ENCODE measurements at places on chromosomes 5 and 9.

DNA sequence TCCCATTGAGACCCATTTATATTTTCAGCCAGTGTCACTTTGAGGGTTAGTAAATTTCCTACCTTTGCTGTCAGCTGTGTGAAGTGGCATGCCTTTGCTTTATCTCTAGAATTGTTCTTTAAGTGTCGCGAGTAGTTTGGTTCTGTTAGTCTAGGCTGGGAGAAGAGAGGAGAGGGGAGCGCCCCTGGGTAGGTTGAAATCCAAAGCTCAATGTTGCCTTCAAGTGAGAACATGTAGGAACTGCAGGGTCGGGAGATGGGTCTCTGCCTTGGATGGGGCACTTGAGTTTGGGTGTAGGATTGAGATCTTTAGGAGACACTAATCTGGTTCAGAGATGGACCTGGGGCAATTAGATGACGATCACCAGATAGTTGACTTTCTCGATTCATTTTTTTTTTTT lies 46.3 kb downstream of the STC2 start:
- DNase-seq = peak; percentile 76

DNA sequence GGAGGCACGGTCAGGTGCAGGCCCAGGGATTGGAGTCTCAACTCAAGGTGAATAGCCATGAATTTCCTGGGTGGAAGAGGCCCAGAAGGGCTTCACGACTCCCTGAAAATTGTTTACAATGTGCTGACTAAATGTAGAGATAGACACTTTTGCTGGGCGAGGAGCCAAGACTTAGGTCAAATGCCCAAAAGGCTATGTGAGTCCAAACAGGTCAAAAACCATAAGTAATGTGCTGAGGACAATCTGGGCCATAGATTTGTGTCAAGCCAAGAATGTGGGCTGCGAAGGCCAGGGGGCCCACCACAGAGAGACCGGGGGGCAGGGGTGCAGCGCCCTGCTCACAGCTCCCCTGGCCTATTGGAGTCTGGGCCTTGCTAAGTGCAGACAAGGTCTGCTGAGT lies 197.8 kb downstream of the HSPA4 start:
- no peak for DNase-seq

DNA sequence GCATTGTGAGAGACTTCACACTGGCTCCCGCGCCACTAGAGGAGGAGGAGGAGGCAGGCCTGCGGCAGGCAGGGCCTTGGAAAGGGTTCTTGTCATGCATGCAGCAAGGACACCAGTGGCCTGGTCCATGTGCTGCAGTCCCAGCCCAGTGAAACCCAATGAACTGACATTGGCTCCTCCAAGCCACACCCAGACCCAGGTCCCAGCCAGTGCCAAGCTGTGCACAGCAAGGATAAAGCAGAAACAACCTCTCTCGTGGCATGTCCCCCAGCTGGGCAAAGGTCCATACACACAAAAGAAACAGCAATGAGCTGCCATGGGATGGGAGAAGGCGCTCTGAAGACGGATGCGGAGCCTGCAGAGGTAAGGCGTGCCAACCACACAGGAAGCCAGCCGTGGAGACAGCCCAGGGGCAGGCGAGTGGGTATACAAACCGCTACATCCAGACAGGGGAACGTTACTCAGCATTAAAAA lies 89.2 kb downstream of the SEMA4D start:
- DNase-seq = no peak

GRCh38 chr9:14315875-14316601 lies 2.1 kb upstream of the NFIB start:
- no peak for DNase-seq

- peak; percentile 45 for DNase-seq
Observed at GRCh38 chr5:64165500-64166200, at the start of gene RNF180. Gene RNF180 (plus strand): TSS chr5:64165843. CDS start chr5:64200808, 34,965 bp downstream.

- no peak for DNase-seq
Observed at GRCh38 chr9:109238655-109239054, 71.6 kb upstream of the FRRS1L start.

All from HEK293T (cell line).